ENCODE measurements at places on chromosomes 5 and 9.

- no peak for DNase-seq
Observed at GRCh38 chr5:156655732-156656131, 194.4 kb upstream of the PPP1R2B start.

GRCh38 chr5:120457839-120458507, 6.1 kb upstream of the PRR16 start:
- peak; percentile 70 for DNase-seq

GRCh38 chr9:27659571-27659970, 86.3 kb upstream of the C9orf72 start:
- no peak for DNase-seq

- peak; percentile 28 for DNase-seq
Observed at GRCh38 chr5:151224372-151224771, 480 bp upstream of the CCDC69 start.

DNA sequence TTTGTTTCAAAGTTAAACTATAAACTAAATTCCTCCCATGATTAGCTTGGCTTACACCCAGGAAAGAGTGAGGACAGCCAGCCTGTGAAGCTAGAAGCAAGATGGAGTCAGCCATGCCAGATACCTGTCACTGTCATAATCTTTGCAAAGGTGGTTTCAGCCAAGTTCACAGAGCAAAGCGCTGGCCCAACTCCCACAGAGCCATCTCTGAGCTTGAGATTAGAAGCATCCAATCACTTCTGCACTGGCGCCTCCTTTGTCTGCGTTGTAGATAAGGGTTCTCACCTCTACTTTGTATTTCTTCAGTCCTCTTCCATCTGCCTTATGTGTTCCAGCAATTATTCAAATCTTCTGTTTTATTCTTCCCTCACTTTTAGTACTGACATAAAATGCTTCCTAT, 119.4 kb upstream of the ACO1 start:
- no peak for DNase-seq

DNA sequence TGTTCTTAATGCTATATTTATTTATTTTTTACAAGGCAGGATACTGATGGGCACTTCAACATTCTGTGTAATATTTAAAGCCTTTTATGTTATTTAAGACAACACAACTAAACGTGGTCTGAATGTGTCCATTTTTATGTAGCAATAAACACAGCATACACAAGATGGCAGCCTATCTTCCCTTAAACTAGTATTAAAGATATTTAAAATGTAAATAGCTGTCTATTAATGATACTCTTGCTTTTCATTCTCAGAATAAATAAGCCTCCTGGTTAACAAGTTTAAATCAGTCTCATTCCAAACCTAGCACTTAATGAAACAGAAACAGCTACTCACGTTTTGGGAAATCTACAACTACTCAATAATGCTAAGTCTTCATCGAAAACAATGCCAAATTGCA, 315.7 kb downstream of the MCTP1 start:
- peak; percentile 42 for DNase-seq

GRCh38 chr9:35258660-35259474, 97.1 kb downstream of the UNC13B start:
- peak; percentile 72 for DNase-seq

DNA sequence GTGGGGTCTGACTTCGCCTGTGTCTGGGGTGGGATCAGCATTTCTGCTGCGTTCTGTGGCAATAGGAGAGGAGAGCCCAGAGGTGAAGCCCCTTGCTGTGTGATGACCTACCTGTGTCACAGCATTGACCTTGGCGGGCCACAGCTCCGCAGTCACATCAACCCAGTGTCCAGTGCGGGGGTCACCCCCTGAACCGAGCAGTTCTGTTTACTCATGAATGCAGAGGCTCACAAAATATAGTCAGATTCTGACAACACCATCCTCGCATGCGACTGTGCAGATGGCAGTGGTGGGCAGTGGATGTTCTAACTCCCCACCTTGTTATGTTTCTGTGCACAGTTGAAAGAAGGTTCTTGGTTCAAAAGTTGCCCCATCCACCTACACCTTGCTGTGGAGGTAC, 100.1 kb downstream of the ADAMTS16 start:
- no peak for DNase-seq

GRCh38 chr9:124251605-124252378, 6.0 kb upstream of the NEK6 start:
- DNase-seq, result no peak

GRCh38 chr9:95966306-95966705, 90.8 kb downstream of the ERCC6L2 start:
- no peak for DNase-seq

GRCh38 chr9:38047301-38048251, 21.5 kb downstream of the SHB start:
- peak; percentile 75 for DNase-seq

GRCh38 chr9:112332214-112332613, 1.2 kb downstream of the PTBP3 start:
- peak; percentile 30 for DNase-seq

DNA sequence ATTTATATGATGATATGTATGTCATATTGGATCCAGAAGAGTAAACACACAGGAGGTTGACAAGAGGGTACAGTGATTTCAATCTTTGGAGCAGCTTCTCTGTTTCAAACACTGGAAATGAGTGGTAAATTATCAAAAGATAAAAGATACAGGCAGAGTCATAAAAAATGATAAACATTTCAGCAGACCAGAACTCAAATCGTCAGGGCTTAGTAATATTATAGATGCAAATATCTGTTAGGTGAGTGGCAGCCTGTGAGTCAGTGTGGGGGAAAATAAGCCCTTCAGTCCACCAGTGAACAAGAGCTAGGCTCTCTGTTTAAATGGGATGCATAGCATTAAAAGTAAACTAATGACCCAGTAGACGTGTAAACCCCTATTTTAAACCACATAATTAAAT, 1378.1 kb downstream of the EFNA5 start:
- DNase-seq, result no peak

DNA sequence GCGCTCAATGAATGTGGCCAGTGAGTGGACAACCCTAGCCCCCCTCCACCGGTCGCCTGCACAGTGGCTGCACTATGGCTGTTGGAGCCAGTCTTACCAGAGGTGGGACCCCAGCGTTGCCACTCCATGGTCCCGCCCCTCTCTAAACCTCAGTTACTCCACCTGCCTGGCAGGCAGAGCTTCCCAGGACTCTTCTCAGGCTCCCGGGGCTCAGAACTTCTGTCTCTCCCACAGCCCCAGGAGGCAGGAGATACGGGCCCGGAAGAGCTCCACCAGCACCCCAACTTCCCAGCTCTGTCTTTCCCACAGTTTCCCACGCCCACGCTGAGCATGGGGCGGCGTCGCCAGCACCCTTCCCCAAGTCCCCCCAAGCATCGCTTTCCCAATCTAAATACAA, 975 bp downstream of the RASGEF1C start:
- DNase-seq, result no peak

DNA sequence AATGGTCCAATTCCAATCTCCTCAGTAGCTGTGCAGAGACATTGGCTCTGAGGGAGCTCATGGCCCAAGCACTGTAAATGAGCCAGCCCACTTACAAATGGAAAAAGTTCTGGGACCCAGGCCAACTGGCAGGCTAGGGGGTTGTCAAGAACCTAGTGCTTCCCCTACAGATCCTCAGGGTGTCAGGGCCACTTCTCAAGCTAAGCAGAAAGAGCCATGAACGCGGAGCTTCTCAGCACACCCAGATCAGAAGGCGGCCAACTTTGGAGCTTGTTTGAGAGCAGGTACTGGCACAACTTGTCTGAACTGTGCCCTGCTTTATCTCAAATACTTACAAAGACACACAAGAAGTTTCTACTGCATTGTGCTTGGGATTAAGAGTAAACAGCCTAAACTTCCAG, 17.5 kb downstream of the TLE1 start:
- DNase-seq, result no peak

GRCh38 chr9:131534721-131535237, 3.7 kb upstream of the UCK1 start:
- DNase-seq, result no peak

DNA sequence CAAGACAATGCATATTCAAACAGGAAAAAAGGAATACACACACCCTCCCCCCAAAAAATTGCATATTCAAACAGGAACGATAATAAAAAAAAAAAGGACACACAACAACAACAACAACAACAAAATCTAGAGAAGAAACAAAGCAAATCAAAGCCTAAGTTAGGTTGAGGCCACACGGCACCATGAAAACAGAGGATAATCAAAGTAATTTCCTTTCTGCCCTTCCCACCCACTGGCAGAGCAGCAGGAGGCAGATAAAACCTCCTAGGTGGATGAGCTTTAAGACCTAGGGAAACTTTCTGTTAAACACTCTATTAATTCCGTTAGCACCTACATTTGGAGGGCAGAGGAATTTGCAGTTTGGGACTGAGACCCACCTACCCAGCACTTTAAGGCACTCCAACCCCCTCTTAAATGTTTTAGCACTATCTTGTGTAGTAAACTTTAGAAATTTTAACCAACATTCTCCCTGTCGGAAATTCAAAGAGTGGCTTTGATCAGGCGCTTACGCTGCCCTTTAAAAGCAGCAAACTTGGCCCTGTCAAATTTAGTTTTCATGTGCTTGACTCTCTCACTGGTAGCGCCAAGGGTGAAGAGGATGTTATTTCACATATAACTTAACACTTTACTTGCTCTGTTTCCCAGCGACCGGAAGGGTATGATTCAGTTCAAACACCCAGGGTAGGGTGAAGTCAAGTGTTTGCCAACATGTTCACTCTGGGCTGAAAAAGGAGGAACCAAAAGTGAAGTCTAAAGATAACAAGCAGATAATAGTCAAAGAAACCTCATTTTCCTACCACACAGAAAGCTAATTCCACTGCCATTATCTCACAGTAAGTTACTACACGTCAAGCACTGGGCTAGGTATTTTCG, 9.2 kb downstream of the ENC1 start:
- peak; percentile 85 for DNase-seq

GRCh38 chr9:108709997-108710396, 145.8 kb downstream of the ACTL7B start:
- no peak for DNase-seq

DNA sequence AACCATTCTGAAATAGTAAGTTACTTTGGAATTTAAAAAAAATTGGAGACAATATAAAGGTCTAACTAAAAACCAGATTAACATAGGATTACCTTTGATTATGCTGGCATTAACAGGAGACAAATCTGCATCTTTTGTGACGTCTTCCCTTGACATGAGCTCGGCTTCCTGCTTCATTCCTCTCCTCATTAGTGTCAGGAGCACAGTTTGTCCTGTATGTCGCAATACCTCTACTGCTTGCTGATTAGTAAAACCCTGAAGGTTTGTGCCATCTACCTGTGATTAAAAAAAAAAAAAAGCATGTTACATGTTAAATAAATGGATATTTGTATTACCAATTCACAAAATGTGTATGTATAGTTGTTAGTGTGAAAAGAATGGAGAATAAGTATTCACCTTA, 73.7 kb downstream of the MPDZ start:
- no peak for DNase-seq

DNA sequence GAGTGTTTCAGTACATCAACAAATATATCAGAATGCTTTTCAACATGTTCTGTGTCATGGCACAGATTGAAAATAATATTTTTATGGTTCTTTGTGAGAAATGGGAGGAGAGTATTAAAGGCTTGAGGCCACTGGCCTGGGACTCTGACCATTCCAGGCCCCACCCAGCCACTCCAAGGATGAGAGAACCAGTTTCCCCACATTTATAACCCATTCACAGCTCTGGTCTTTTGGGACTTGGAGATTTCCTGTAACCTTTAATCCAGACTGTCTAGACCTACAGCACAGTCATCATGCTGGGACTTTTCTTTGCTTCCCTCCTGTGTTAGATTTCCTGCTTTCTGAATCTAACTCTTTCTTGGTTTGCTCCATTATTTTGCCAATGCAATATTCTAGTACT, 389.6 kb downstream of the KIAA0825 start:
- DNase-seq, result no peak

DNA sequence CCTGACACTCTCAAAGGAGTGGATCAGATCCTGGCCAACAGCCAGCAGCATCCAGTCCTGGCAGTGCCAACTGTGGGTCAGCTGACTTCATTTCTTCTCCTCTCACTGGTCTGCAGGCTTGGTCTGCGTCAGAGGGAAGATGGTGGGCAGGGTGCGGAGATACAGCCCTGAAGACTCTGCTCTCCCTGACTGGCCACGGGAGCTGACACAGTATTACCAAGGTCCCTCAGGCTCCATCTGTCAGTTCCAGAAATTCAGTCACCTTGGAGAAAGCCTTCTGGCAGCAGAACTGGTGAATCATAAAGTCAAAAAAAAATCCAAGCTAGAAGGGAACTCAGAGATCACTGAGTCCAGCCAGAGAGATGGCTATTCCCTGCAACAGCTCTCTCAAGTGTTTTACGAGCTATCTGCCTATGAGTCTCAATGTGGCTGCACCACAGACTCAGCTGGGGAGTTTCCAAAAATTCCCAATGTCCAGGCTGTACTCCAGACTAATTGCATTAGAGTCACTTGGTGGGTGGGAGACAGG, 27.9 kb downstream of the C1QTNF2 start:
- no peak for DNase-seq

DNA sequence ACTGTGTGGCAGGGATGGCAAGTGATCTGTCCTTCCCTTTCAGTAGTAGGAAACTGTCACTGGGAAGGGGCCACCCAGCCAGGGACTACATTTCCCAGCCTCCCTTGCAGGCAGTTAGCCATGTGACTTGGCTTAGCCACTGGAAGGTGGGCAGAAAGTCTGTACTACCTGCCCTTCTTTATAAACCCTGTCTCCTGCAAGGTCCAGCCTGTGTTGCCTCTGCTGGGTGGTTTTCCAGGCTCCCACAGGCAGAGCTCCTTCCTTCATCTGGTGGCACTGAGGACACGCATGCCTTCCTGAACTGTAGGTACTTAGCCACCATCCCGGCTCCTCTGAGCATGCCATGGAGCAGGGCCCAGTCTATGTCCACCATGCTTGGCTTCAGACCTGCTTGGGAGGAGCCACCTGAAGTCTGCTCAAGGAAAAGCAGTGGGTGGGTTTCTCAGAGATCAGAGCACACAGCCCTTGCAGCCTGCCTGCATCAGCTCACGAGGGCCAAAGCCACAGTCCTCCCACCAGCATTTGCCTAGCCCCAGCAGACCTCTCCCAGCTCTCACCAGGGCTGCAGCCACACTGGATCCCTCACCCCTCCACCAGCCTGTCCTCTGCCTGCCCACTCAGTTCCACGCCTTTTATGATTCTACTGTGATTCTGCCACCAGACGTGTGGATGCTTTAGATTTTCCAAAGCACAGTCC, 16.7 kb upstream of the SLC25A51 start:
- DNase-seq, result no peak
